ENCODE measurements at places on chromosomes 2 and 18. TPM values are rescaled to one million over a fixed set of nuclear protein-coding genes. Genes with fewer than 3 reads are reported as not detected.

- H3K4me3 ChIP-seq = no peak overlapping the region
- no peaks in the 10 kb centered on the region for H3K36me3 ChIP-seq
- no peaks in the 10 kb centered on the region for H3K4me1 ChIP-seq
- H3K27me3 ChIP-seq = no peaks in the 10 kb centered on the region
- no peak overlapping the region for H3K27ac ChIP-seq
- peak; percentile 15 for DNase-seq
These were observed 4.3 kb downstream of the COL3A1 start for GRCh38 chr2:188978291-188979081.

DNA sequence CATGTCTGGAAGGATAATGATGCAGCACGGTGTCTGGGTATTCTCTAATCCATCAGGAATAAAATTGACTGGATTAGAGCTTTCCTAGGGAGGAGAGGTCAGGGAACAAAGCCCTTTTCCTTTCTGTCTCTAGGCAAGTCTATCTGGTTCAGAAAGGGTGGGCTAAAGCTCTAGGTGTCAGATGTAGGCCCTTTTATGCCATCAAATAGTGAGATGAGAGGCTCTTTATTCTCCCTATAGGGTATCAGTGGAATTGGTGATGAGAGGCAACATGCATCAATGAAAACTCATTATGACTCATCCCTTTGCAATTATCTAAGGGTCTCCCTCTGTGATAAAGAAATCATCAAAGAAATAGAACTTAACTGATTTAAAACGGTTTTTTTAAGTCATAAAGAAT lies 328.0 kb upstream of the CRIM1 start:
- no peaks in the 10 kb centered on the region for H3K4me1 ChIP-seq
- no peak overlapping the region for H3K27ac ChIP-seq
- no peak overlapping the region for H3K4me3 ChIP-seq
- no peak for DNase-seq
- H3K36me3 ChIP-seq = no peaks in the 10 kb centered on the region
- H3K27me3 ChIP-seq = no peaks in the 10 kb centered on the region

- no peak overlapping the region for H3K27ac ChIP-seq
- H3K4me3 ChIP-seq = peak overlapping the region; percentile 60
- DNase-seq = peak; percentile 93
- H3K36me3 ChIP-seq = no peaks in the 10 kb centered on the region
These were observed 319 bp upstream of the EN1 start for GRCh38 chr2:118847762-118848172.

- H3K36me3 ChIP-seq = no peaks in the 10 kb centered on the region
- H3K4me3 ChIP-seq = no peak overlapping the region
These were observed 45.3 kb upstream of the PSME4 start for GRCh38 chr2:54015798-54016699.

- no peaks in the 10 kb centered on the region for H3K27me3 ChIP-seq
- H3K4me3 ChIP-seq = no peak overlapping the region
- peak; percentile 12 for DNase-seq
- no peaks in the 10 kb centered on the region for H3K4me1 ChIP-seq
- H3K27ac ChIP-seq = no peak overlapping the region
These were observed 111.3 kb upstream of the REV1 start for GRCh38 chr2:99600981-99601651.

- H3K4me3 ChIP-seq = no peak overlapping the region
- H3K27me3 ChIP-seq = no peaks in the 10 kb centered on the region
- H3K36me3 ChIP-seq = no peaks in the 10 kb centered on the region
These were observed 106.7 kb downstream of the DYSF start for GRCh38 chr2:71559828-71560637.

The NTSR2 gene
- not detected for total RNA-seq

The LDLRAD4 gene
- 1.9 TPM for total RNA-seq

The ADRA2B gene
- total RNA-seq = 7.9 TPM

The CENPA gene
- total RNA-seq = 13.0 TPM

Data from GM23338 (cell line).